NCI-H510A treated with DMSO at 0.1 percent for 48 hours (cell line): ENCODE measurements at places on chromosomes 4 and X.
A peak's percentile ranks its signal among the peaks of the same experiment; 100 is the strongest.

DNA sequence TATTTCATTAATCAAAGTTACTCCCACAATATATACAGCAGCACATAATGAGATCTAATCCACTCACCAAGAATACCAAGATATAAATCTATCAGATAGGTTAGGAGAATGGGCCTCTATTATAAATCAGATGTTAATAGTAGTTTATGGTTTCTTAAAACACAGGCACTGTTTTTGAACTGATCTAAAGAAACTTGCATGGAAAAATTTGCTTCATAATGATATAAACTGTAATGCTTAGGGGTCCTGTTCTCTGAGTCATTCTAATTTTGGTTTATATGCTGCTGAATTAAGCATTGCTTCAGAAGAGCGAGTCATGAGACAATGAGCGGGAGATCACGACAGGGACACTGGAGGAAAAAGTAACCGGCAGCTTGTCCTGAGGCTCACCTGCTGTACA lies 113.3 kb upstream of the OTUD4 start:
- DNase-seq: no peak

DNA sequence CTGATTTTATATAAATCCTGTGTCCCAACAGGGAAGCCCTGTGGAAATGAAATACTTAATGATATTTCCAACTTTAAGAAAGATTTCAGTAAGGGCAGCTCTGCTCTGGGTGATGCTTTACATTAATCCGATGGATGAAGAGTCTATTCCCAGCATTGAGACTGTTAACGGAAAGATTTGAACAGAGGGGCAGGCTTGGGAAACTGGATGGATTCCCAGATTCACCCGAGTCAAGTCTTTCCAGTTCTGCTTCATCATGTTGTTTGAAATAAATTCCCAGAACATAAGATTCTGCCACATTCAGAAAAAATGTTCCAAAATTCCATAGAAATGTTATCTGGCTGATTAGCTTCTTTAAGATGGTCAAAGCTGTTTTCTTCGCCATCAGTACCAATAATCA lies 246.0 kb downstream of the FBXW7 start:
- no peak for DNase-seq

DNA sequence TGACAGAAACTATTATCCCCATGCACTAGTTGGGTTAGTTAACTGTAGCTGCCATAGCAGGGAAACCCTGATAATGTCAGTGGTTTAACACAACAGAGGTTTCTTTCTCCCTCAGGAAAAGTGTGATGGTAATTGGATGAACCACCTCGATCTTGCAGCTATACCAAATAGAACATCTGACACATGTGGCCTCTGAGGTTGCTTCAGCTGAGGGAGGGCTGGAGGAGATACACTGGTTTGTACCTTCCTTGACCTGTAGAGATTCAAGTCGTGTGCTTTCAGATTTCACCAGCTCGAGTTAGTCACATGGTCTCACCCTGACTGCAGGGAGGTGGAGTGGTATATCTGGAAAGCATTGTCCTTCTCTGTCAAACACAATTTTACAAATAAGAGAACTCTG lies 147.2 kb upstream of the SFRP2 start:
- no peak for DNase-seq

DNA sequence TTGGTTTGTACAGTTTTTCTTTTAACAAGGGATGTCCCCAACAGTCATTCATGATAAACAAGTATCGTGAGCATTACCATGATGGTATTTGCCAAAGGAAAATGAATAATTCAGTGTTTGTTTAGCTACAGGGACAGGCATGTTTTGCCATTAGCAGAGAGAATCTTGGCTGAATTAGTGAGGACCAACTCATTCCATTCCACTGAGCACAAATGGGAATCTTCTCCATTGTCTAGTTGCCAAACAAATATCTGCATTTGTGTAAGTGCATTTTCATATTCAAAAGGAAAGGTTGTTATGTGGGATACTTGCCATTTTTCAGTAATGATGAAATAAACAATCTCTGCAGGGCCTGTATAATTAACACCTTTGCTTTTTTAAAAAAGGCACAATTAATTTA lies 1762.6 kb downstream of the RPA4 start:
- DNase-seq: no peak

DNA sequence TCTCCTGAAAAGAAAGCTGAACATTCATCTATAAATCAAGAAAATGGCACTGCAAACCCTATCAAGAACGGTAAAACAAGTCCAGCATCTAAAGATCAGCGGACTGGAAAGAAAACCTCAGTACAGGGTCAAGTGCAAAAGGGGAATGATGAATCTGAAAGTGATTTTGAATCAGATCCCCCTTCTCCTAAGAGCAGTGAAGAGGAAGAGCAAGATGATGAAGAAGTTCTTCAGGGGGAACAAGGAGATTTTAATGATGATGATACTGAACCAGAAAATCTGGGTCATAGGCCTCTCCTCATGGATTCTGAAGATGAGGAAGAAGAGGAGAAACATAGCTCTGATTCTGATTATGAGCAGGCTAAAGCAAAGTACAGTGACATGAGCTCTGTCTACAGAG lies 28.6 kb downstream of the PAQR3 start:
- DNase-seq: no peak

GRCh38 chr4:54066718-54067129 lies 2.3 kb upstream of the CHIC2 start:
- DNase-seq: no peak

DNA sequence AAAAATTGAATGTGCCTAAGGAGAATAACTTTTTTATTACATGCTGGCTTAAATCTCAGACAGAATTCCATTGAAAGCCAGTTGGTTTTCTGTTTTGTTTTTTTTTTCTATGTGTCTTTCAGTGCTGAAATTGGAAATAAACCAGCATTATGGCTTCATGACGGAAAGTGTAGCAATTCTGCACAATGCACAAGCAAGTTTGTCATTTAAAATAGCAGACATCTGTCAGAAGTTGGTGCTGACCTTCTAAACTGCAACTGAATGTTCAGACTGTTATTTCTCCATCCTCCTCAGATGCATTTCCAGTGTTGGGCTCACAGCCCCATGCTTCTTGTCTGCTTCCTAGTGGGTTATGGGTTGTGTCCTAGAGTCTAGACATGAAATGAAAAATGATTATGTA lies 107.2 kb upstream of the LIMCH1 start:
- no peak for DNase-seq

- DNase-seq: no peak
These were observed 175.5 kb downstream of the CAMK2D start for GRCh38 chr4:113586072-113586471.

DNA sequence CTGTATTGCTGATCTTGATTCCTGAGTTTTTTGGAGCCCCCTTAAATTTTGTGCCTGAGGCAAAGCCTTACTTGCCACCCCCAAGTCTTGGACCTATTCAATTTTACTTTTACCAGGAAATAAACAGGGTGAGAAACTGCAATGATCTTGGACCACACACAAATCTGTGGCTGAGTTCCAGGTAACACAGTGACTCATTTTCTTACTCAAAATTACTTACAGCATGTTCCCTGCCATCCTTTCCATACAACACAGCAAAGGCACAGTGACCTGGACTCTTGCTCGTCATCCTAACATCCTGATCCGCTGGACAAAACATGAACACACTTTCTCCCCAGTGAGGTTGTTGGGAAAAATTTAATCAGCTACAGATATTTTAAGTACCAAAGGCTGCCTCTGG lies 60.7 kb upstream of the S100G start:
- DNase-seq: no peak

- DNase-seq: no peak
These were observed 284.8 kb upstream of the FGF13 start for GRCh38 chrX:138996268-138996667.

- DNase-seq: no peak
These were observed 49.0 kb downstream of the HTRA3 start for GRCh38 chr4:8318509-8318908.

- DNase-seq: no peak
These were observed 7.3 kb downstream of the TMEM154 start for GRCh38 chr4:152672206-152673092.

DNA sequence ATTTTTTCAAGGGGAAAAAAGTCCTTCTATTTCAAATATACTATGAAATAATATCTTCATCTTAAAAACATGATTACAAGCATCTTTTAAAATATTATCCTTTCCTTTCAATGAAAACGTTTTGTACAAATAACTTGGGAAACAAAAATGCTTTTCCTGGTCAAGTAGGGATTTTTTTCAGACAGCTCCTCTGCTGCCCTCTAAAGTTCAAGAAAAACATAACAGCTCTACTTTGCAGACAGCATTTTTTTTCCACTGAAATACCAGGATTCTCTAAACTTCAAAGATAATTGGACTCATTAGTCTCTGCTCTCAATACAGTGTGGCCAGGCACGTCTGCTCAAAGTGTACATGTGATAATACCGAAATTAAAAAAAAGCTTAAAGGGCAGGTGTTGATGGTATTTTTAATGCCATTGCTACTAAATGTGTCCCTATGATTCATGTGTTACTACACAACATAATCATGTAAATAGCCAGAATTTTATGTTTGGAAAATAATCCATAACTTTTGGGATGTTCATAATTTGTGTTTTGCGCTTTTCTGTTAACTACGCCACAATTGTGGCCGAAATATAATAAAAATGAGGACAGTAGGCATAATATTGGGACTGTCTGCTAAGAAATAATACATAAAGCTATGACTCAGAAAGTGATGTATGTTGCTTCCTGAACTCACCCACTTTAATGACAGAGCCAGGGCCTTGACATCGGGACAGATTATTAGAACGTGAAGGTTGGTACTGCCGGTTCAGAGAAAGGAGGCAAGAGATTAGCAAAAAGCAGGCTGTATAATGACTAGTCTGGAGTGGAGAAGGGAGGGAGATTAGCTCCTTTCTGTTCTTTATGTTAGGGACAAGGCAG lies 478.9 kb downstream of the KCNIP4 start:
- peak; percentile 11 for DNase-seq

GRCh38 chr4:186912606-186913005 lies 188.9 kb upstream of the FAT1 start:
- DNase-seq: no peak

DNA sequence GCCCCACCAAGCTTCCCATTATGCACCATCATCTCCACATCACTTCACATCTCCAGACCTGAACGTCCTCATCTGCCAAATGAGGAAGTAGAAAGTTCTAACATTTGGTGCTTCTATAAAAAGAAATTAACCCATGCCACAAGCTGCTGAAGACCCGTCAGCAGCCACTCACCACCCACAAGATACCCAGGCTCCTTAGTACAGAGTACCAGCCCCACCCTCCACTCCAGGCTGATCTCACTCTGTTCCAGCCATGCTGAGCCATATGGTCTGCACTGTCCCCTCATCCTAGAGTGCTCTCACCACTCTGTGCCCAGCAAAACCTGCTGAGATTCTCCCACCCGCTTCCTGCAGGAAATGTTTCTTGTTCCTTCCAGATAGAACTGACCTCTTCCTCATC lies 240.8 kb upstream of the PPARGC1A start:
- no peak for DNase-seq
